ENCODE measurements at places on chromosomes 11 and 22. TPM values are rescaled to one million over a fixed set of nuclear protein-coding genes. Genes with fewer than 3 reads are reported as not detected.

DNA sequence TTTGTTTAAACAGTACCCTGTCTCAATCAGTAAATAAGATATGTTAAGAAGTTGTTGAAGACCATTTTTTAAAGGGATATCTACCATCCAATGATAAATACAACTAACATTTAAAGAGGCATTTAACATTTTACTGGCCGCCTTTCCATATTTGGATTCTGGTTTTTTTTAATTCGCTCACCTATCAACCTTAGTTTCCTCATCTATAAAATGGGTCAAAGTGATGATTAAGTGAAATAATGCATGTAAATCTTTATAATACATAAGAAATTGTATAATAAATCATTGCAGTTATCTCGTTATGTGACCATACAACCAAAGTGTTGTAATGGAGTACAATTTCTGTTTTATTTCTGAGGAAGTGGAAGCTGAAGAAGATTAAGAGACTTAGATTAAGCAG, 17.7 kb upstream of the ATP5MG start:
- DNase-seq, result no peak

DNA sequence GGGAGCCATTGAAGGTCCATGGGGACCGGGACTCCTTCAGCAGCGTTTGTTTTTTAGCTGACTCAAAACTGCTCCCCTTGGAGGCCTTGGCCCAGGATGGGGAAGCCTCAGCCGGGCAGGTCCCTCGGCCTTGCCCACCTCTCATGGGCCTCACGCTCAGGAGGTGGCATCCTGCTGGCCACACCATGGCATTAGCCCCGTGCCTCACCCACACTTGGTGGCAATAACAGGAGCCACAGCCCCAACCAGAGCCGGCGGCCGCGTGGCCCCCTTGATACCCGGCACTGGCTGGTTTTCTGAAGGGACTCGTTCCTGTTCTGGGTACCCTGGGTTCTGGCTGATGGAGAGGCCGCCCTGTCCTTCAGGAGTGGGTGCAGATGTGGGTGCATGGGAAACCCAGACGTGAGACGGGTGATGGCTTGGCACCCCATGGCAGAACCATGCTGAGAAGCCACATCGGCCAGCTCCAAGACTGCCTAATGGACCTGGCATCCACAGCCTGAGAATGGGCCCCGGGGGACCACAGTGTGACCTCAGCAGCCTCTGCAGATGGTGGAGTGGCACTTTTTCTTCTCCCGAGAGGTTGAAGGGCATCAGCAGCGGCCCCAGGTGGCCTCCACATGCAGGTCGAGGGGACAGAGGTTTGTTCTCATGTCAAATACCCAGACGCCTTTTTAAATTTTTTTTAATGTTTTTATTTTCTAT, 49.8 kb upstream of the PPARA start:
- DNase-seq, result no peak

GRCh38 chr11:116813781-116814471, 9.2 kb downstream of the APOA4 start:
- DNase-seq, result no peak

- DNase-seq, result no peak
These were observed 19.7 kb upstream of the CDC42EP2 start for GRCh38 chr11:65295001-65295400.

DNA sequence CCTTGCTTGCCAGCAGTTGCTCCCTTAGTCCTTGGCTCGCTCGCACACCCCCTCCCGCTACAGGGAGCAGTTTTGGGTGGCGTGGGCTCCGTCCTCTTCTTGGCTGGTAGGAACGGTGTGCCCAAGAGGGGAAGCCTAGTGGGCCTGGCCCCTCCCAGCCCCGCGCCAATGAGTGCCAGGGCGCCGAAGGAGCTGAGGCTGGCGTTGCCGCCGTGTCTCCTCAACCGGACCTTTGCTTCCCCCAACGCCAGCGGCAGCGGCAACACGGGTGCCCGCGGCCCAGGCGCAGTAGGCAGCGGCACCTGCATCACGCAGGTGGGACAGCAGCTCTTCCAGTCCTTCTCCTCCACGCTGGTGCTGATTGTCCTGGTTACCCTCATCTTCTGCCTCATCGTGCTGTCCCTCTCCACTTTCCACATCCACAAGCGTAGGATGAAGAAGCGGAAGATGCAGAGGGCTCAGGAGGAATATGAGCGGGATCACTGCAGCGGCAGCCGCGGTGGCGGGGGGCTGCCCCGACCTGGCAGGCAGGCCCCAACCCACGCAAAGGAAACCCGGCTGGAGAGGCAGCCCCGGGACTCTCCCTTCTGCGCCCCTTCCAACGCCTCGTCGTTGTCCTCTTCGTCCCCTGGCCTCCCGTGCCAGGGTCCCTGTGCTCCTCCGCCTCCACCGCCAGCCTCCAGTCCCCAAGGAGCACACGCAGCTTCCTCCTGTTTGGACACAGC, 1.6 kb downstream of the C11orf87 start:
- no peak for DNase-seq

Gene C11orf16
- polyA plus RNA-seq, result 0.69 TPM

Gene OR8D4
- polyA plus RNA-seq, result not detected

Gene GLYATL1
- polyA plus RNA-seq, result 133 TPM
